ENCODE measurements at places on chromosomes 2 and 18.

DNA sequence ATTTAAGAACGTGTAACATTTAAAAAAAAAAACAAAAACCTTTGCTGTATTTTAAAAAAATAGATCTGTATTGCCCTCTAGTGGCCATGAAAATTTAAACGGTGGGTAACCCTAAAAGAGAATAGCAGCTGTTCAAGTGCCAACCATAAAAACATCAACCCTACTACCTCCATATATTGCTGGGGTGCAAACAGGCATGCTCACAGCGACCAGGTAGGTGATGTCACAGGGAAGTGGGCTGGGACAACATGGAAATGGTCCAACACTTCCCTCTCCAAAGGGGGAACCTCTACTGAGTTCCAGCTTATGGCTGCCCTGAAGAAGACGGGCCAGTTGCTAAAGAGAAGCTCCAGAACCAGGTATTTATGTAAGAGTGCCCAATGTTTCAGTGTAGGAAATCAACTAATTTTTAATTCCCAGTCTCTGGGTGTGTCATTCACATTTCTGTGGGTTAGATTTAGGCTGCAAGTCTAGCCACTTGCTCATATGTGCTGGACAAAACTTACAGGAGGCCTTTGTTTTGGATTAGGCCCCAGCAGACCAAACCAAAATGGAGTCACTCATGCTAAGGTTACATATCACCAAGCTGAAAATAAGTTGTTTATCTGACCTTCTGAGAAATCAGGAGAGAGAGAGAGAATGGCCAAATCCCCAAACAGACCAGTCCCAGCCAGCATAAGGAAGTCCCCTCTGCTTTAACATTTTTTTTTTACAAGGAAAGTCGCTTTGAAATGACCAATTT is 54.5 kb downstream of the SKA1 start:
- no peak for DNase-seq

DNA sequence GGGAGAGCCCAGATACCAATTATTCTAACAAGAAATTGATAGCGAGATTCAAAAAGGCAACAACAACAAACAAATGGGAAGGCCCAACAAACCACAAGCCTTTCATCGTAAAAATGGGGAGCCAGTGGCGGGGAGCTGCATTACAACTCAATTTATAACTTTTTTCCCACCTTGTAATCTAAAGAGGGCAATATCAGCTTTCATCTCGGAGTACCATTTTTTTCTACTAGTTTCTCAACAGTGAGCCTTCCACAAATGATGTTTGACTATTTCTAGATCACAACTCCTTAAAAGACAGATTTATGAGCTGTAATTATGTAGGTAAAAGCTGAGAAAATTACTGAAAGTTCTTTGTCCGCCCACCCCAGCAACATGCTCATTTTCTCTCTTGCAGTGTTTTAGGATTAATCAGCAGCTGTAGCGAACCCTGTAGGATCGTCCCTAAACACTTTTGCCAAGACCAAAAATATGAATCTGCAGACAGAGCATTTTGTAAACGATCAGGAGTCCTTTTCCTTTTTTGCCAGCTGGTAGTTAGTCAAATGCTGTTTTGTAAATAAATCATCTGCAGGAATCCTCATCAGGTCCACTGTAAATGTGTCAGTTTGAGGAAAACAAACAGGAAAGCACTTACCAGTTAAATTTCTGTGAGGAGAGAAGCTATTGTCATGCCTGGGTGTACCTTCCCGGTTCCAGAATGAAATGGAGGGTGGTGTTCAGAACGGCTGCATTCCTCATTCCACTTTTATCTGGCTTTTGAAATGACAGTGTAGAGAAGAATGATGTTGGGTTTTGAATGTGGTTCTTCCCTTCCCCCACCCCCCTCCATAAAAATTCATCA is 53.2 kb downstream of the EEF1B2 start:
- DNase-seq: no peak

DNA sequence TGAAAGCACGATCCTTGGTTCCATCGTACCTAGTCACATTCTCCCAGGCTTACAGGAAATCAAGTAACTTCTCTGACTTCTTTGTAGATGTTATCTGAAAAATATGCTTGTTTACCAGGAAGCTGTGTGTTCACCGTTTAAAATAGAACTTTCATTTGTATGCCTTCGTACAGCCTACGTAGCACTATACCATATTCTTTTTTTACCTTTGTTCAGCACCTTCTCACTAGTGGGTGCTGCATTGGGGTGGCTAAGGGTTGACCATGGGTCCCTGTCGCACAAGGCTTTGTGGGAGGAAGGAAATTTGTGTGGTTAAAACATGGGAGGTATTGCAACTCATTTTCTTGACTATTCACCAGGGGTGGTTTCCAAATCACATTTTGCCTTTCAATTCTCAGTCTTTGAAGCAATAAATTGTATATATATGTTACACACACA is 16.6 kb downstream of the MALT1 start:
- no peak for DNase-seq

DNA sequence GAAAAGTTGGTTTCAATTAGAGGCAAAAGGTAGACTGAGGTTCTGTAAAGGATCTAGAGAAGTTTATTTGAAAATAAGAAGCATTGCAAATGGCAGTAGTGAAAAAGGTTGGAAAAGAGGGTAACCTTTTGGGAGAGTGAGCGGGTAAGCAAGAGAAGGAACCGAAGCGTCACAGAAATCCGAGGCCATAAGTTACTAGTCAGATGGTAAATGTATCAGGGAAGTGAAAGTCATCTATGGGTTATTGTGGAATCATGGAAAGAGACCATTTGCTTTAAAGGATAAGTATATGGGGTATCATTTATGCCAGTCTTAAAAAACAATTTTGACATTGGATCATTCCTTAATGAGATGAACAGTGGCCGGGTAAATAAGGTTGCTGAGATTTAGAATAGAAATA is 30.5 kb downstream of the EML4 start:
- no peak for DNase-seq

DNA sequence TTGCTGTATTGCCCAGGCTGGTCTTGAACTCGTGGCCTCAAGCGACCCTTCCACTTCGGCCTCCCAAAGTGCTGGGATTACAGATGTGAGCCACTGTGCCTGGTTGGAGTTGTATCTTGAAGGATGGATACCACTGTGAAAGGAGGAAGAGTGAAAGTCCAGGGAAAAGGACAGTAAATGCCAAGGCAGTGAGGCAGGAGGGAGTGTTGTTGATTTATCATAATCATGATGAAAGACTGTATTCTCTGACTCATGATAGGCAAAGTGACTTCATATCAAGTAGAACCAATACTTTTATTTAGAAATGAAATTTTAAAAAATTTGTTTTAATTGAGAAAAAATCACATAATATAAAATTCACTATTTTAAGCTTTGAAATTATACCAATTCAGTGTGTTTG is 162.3 kb downstream of the ARHGAP28 start:
- no peak for DNase-seq

DNA sequence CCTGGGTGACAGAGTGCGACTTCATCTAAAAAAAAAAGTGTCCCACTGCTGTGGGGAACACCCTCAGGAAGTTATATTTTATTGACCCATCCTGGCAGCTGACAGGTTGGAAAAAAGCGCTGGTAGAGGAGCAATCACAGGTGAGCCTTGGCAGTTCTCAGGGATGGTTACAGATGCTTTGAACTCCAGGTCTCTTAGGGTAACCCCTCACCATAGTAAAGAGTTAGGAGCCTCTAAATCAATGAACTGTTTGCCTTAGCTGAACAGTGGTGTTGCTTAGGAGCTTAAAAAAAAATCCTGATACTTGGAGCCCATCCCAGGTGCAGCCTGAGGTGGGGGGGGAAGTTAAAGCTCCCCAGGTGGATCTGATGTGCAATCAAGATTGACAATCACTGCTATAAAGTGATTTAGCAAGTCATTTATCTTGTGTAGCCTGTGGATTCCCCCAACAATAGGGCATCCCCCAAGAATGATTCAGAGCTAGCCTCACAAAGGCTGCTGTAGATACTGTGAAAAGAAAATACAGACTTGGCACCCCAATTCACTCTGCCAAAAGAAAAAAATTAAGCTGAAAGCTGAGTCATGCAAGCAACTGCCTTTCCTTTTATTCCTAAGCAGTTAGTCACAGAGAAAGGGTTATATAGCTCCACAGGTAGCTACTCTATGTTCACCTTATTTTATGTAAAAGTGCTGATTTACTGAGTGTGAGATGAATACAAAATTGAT is 14.8 kb downstream of the SLC16A14 start:
- peak; percentile 14 for DNase-seq

DNA sequence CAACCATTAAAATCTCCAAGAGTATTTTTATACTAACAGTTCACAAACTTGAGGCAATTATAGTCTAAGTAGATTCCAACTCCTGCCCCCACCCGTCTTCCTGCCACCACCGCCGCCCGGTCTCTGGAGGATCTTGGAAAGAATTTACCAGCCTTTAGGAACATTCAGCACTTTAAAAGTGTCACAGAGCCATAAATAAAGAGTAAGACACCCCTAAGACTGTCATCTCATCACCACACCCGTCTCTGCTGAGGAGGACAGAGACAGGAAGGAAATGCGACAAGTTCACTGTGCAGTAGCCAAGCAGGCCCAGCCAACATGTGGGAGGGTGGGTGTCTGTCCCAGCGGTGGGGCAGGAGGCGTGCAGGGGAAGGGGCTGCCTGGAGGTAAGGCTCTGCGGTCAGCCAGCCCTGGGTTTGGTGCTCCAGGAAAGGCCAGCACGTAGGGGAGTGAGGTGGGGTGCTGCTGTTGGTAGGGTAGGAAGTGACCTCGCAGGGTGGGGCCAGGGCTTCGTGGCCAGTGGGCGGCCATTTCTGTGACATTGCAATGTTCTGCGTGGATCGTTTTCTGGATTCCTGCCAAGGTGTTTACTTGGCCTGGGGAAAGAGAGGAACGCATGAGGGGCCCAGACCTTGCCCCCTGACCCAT is 111.6 kb downstream of the FAM210A start:
- DNase-seq: no peak

- DNase-seq: no peak
Observed at GRCh38 chr2:179938026-179938425, 69.1 kb downstream of the CWC22 start.

- no peak for DNase-seq
Observed at GRCh38 chr2:21658907-21659477, 535.2 kb downstream of the TDRD15 start.

GRCh38 chr18:38362286-38362792 is 796.7 kb upstream of the CELF4 start:
- DNase-seq: no peak

GRCh38 chr2:228268301-228268700 is 86.8 kb upstream of the SPHKAP start:
- no peak for DNase-seq

GRCh38 chr2:168798888-168799410 is 3.5 kb upstream of the NOSTRIN start:
- DNase-seq: no peak

DNA sequence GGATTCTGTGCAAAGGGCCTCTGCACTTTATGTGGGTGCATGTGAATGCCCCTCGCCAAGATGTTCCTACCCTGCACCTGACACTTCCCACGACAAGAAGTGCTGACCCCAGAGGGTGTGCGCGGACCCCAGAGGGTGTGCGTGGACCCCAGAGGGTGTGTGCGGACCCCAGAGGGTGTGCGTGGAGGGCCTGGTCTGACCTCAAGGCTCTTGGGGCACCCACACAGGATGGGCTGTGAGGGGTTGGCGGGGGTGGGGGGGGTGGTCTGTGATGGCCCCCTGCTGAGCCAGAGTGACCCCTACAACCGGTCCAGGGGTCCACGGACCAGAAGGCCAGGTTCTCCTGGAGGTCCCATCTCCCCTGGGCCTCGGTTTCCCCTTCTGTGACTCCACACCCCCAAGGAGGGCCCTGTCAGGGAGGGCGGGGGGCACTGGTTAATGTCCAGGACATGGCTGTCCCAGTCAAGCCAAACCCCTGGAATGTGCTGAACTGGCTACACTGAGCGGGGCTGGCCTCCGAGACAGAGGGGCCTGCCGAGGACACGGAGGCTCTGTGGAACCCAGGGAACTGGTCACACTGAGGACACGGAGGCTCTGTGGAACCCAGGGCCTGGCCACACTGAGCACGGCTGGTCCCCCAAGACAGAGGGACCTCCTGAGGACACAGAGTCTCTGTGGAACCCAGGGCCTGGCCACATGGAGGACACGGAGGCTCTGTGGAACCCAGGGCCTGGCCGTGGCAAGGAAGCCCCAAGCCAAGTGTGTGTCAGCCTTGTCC is 3.1 kb downstream of the NEU4 start:
- no peak for DNase-seq

DNA sequence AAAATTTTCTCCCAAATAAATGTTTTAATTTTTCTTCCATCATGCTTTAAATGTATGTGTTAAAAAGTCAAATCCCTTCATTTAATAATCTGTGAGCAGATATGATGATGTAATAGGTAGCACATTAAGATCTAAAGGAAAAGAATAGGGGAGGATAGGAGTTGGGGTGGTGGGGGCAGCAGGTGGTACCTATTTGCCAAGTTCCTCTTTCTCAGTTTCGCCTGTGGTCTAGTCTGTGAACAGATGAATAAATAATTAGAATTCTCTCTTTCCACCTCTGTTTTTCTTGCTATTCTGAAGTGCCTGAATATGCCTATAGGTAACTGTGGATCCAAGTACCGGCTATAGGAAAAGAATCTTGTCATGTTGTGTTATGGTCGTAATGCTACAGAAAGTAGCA is 152.5 kb downstream of the NRXN1 start:
- DNase-seq: no peak

Data from H1 (cell line).